Progenitor cell of endocrine pancreas (in vitro differentiated cells): ENCODE measurements at places on chromosomes 12 and 14.

DNA sequence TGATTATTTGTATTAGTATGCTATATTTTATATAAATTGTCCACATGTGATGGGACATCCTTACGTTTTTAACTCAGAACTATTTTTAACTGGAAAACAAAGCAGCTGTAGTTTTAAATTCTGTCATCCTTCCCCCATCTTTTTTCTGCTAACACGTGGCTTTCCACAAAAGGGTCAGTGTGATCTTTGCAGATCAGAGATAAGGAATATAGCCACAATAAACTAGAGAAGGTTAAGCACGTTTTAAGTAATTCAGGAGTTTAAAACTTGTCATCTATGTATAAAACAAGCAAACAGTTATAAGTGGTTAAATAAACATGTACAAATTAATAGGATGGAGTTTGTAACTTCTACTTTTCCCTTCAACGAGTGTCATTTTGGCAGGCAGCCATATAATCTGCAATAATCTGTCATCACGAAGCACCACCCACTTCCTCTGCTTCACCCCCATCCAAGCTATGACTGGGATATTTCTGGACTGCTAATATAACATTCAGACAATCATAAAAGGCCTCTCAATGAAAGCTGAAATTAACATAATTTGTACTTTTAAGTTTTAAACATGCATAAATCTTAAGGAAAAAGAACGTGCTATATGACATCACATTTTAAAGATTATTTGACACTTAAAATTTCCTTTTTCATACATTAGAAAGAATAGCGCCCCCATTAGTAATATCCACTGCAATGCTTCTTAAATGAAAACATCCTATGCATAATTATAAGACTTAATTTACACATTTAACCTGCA is 15.3 kb downstream of the TAOK3 start:
- DNase-seq = no peak
- peaks cover 3% of the 10 kb centered on the region for H3K36me3 ChIP-seq
- no peak overlapping the region for H3K27ac ChIP-seq
- H3K27me3 ChIP-seq = no peaks in the 10 kb centered on the region
- H3K4me3 ChIP-seq = no peak overlapping the region

GRCh38 chr14:64232095-64232838 is 61.9 kb downstream of the ESR2 start:
- no peak for DNase-seq
- peak overlapping the region; percentile 39 for H3K27ac ChIP-seq
- no peak overlapping the region for H3K4me3 ChIP-seq

- no peak for DNase-seq
- peaks cover 3% of the 10 kb centered on the region for H3K4me1 ChIP-seq
- H3K36me3 ChIP-seq = no peaks in the 10 kb centered on the region
- no peak overlapping the region for H3K4me3 ChIP-seq
- no peak overlapping the region for H3K27ac ChIP-seq
Observed at GRCh38 chr14:32925439-32925838, 13.2 kb upstream of the NPAS3 start.

- H3K36me3 ChIP-seq = no peaks in the 10 kb centered on the region
- H3K27ac ChIP-seq = no peak overlapping the region
Observed at GRCh38 chr12:14959463-14959862, 1.9 kb downstream of the ARHGDIB start.

DNA sequence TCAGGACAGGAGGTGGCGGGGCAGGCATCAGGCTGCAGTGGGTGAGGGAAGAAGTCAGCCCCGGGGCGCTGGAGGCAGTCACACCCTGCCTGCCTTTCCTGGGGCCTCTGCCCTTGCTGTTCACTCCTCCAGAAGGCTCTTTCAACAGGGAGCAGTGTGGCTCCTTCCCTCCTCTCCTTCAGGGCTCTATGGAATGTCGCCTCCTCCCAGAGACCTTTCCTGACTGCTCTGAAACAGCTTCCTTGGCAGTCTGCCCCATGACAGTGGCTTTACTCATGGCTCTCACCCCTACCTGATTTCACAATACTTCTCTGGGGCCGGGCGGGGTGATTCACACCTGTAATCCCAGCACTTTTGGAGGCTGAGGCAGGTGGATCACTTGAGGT is 7.1 kb downstream of the RHOF start:
- no peak overlapping the region for H3K27ac ChIP-seq
- H3K4me1 ChIP-seq = peaks cover 4% of the 10 kb centered on the region
- peaks cover 4% of the 10 kb centered on the region for H3K27me3 ChIP-seq
